ENCODE measurements at places on chromosomes 12 and 14. TPM values are rescaled to one million over a fixed set of nuclear protein-coding genes. Genes with fewer than 3 reads are reported as not detected.

The LMO3 gene
- not detected for total RNA-seq

The SLC6A12 gene
- total RNA-seq = not detected

The LIN7A gene
- total RNA-seq = 0.51 TPM

The KRT85 gene
- total RNA-seq = not detected

The MMP17 gene
- total RNA-seq = 0.89 TPM

The CLEC1B gene
- not detected for total RNA-seq

The RAB35 gene
- total RNA-seq = 82.0 TPM

The AQP6 gene
- total RNA-seq = not detected

The NYNRIN gene
- total RNA-seq = not detected

The SPTB gene
- not detected for total RNA-seq

The SOAT2 gene
- not detected for total RNA-seq

The PRKD1 gene
- total RNA-seq = not detected

- H3K27me3 ChIP-seq = peaks cover 7% of the 10 kb centered on the region
- H3K36me3 ChIP-seq = peaks cover 22% of the 10 kb centered on the region
- H3K27ac ChIP-seq = peak overlapping the region; percentile 71
- peak; percentile 84 for DNase-seq
- H3K4me3 ChIP-seq = peak overlapping the region; percentile 85
- H3K4me1 ChIP-seq = peaks cover 32% of the 10 kb centered on the region
These were observed 718 bp downstream of the CCDC92 start for GRCh38 chr12:123971770-123972456.

- DNase-seq = no peak
- H3K4me3 ChIP-seq = no peak overlapping the region
- H3K36me3 ChIP-seq = no peaks in the 10 kb centered on the region
- peaks cover 8% of the 10 kb centered on the region for H3K4me1 ChIP-seq
- H3K27ac ChIP-seq = no peak overlapping the region
- H3K27me3 ChIP-seq = peaks cover 9% of the 10 kb centered on the region
These were observed 219.9 kb downstream of the AACS start for GRCh38 chr12:125284945-125285685.

GRCh38 chr12:3647504-3647903 is 105.4 kb downstream of the CRACR2A start:
- no peaks in the 10 kb centered on the region for H3K27me3 ChIP-seq
- H3K27ac ChIP-seq = peak overlapping the region; percentile 2
- no peak overlapping the region for H3K4me3 ChIP-seq
- peaks cover 24% of the 10 kb centered on the region for H3K4me1 ChIP-seq
- no peak for DNase-seq
- peaks cover 32% of the 10 kb centered on the region for H3K36me3 ChIP-seq

DNA sequence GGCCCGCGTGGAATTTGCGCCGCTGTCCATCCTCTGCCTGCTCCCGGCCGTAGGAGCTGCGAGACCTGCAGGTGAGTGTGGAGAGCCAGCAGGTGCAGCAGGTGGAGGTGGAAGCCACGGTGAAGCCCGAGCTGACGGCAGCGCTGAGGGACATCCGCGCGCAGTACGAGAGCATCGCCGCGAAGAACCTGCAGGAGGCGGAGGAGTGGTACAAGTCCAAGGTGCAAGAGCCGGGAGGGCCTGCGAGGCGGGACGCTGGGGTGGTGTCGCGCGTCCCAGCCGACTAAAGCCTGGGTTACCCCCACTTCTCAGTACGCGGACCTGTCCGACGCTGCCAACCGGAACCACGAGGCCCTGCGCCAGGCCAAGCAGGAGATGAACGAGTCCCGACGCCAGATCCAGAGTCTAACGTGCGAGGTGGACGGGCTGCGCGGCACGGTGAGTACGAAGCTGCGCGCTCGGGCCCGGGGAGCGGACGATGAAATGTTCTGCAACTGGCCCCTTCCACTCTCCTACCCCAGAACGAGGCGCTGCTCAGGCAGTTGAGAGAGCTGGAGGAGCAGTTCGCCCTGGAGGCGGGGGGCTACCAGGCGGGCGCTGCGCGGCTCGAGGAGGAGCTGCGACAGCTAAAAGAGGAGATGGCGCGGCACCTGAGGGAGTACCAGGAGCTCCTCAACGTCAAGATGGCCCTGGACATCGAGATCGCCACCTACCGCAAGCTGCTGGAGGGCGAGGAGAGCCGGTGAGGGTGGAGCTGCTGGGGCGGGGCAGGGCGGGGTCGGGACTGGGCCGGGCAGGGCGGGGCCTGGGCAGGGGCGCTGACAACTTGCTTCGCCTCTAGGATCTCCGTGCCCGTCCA is 2.1 kb downstream of the PRPH start:
- peak; percentile 77 for DNase-seq
- H3K4me1 ChIP-seq = peaks cover 27% of the 10 kb centered on the region

- no peak for DNase-seq
- peaks cover 23% of the 10 kb centered on the region for H3K27me3 ChIP-seq
- no peaks in the 10 kb centered on the region for H3K4me1 ChIP-seq
These were observed 80.2 kb upstream of the KRR1 start for GRCh38 chr12:75591628-75592027.

DNA sequence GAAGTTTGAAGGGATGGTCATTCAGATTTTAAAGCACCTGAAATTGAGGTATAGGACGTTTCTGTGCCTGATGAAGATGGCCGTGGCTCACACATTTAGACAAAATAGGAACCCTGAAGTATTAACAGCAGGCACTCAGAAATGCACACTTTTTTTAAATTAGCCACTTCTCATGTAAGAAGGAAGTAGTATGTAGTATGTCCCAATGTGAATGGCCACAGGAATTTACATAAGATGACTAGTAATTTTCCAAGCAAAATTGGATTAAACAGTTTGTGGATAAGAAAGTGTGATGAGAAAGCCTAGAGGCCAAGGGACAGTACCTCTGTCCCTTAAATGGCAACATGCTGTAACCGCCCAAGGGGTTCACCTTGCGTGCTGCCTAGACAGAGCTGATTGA is 1.8 kb upstream of the MIS18BP1 start:
- peaks cover 21% of the 10 kb centered on the region for H3K4me1 ChIP-seq
- H3K36me3 ChIP-seq = peaks cover 11% of the 10 kb centered on the region
- H3K4me3 ChIP-seq = no peak overlapping the region
- no peak overlapping the region for H3K27ac ChIP-seq
- H3K27me3 ChIP-seq = peaks cover 2% of the 10 kb centered on the region

GRCh38 chr12:8829125-8829518 is 6.7 kb downstream of the A2ML1 start:
- no peak overlapping the region for H3K4me3 ChIP-seq
- no peaks in the 10 kb centered on the region for H3K36me3 ChIP-seq
- peaks cover 3% of the 10 kb centered on the region for H3K4me1 ChIP-seq
- DNase-seq = no peak
- no peak overlapping the region for H3K27ac ChIP-seq

GRCh38 chr12:117085318-117085947 is 13.8 kb downstream of the TESC start:
- H3K36me3 ChIP-seq = peaks cover 10% of the 10 kb centered on the region
- H3K4me3 ChIP-seq = no peak overlapping the region

GRCh38 chr12:105349138-105349537 is 18.6 kb downstream of the C12orf75 start:
- DNase-seq = no peak
- peaks cover 27% of the 10 kb centered on the region for H3K4me1 ChIP-seq
- no peak overlapping the region for H3K4me3 ChIP-seq
- H3K27ac ChIP-seq = no peak overlapping the region
- H3K36me3 ChIP-seq = peaks cover 39% of the 10 kb centered on the region

- peak; percentile 84 for DNase-seq
- H3K27ac ChIP-seq = no peak within 1 kb of the TSS
- H3K27me3 ChIP-seq = no peaks in the 10 kb centered on the region
- H3K4me1 ChIP-seq = peaks cover 35% of the 10 kb centered on the region
- no peak within 1 kb of the TSS for H3K4me3 ChIP-seq
- peaks cover 22% of the 10 kb centered on the region for H3K36me3 ChIP-seq
These were observed at the start of gene PRR4 for GRCh38 chr12:10849425-10849878. Gene PRR4, minus strand, starts transcription at chr12:10849475. Its CDS starts 38 bp downstream, at chr12:10849437.

DNA sequence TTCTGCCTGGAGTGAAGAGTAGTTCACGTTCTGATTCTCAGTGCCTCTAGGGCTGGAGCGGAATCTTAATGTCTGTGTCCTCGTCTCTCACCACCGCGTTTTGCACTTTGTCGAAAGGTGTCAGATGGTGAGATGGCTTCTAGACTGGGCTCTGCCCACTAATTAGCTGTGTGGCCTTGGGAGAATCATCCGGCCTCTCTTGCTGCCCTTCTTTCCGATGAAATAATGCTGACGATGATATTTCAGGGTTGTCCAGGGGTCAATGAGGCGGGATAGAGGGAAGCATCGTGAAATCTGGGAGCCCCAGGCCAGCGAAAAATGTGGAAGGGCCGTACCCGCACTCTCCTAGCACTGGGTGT is 811 bp upstream of the GALNT16 start:
- H3K4me3 ChIP-seq = peak overlapping the region; percentile 0
- H3K27ac ChIP-seq = no peak overlapping the region
- no peaks in the 10 kb centered on the region for H3K36me3 ChIP-seq
- no peak for DNase-seq

DNA sequence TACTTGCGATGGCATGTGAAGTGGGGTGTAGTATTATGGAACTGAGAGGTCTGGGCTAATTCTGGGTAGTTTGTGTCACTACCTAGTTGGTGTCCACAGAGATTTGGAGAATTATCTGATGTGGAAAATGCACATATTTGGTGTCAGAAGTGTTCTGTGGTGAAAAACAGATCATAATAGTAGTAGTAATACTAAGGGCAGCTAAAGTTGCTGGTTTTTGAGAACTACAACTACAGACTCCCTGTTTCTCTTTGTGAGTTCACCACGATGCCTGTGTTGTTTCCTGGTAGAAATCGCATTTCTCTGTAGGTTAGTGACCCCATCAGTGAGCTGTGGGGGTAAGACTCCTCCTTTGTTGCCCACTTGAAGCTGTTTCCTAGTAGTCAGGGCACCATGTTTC is 206.5 kb downstream of the FUT8 start:
- peaks cover 46% of the 10 kb centered on the region for H3K36me3 ChIP-seq
- H3K4me3 ChIP-seq = no peak overlapping the region
- no peak overlapping the region for H3K27ac ChIP-seq
- no peaks in the 10 kb centered on the region for H3K27me3 ChIP-seq

DNA sequence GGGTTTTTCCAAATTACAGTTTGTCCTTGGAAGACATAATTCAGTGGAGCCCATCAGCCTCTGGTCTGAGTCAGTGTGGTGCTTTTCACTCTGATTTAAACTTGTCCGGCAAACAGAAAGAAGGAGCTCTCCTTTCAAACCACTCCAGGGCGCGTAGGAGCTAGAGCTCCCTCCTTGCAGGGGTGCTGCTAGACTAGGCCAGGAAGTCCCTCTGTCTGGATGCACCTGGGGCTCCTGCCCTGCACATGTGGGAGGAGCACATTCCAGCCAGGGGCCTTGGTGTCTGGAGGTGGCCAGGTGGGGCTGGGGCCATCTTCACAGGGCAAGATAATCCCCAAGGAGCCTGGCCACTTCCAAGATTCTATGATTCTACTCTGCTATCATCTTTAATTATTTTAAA is 3.1 kb downstream of the SERPINA3 start:
- no peak overlapping the region for H3K4me3 ChIP-seq
- no peak overlapping the region for H3K27ac ChIP-seq
- no peaks in the 10 kb centered on the region for H3K27me3 ChIP-seq

Measured in activated CD4-positive, alpha-beta T cell treated with anti-CD3 and anti-CD28 coated beads, Interleukin-2, amount 10 ng/mL, durations not matched to agents 24 days and 14 days (primary cell).